ENCODE measurements at places on chromosomes 1 and 21.

GRCh38 chr1:208682664-208683013, 438.5 kb upstream of the PLXNA2 start:
- peak; percentile 86 for DNase-seq

DNA sequence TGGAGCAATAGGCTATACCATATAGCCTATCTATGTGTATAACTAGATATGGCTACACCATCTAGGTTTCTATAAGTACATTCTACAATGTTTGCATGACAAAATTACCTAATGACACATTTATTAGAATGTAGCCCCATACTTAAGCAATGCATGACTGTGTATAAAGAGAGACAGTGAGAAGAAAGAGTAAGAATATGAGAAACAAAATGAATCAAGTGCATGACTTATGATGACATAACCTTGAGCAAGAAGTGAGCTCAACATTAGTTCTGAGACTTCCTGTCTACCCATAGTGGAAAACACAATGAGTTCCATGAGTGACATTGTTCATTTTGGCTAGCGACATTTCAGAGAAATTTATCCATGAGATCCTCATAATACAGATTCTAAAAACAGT, 10.1 kb downstream of the SLC44A5 start:
- no peak for DNase-seq

DNA sequence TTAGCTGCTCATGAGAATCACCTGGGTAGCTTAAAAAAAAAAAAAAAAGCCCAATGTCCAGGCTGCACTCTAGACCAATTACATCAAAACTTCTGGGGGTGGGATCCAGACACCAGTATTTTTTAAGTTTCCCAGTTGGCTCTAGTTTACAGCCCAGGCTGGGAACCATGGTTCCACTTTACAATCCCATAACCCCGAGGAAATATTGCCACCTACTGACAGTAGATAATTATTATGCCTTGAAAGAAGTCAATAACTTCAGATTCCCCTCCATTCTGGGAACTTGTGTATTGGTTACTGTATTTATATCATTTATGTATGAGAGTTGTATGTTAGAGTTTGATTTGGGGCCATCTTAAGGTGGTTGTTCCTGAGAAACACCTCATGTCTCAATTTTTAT, 100.2 kb downstream of the SPATA46 start:
- DNase-seq: no peak

DNA sequence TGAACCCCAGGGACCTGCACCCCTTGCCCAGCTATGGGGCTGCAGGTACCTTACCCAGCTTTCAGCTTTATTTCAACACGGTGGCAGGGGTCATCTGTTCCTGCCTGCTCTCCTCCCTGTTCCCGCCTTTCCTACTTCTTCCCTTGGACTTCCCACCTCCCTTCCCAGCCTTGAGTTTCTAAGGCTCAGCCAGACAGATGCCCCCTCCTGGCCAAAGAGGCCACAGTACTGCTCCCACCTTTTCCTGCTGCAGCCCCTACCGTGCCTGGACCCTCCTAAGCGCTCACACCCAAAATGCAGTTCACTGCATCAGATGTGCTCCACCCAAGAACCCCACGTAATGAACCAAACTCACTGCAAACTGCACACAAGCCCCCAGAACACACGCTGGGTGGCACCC, 7.7 kb downstream of the NOC2L start:
- no peak for DNase-seq

GRCh38 chr1:11134251-11134897, 34.7 kb upstream of the EXOSC10 start:
- DNase-seq: peak; percentile 50

DNA sequence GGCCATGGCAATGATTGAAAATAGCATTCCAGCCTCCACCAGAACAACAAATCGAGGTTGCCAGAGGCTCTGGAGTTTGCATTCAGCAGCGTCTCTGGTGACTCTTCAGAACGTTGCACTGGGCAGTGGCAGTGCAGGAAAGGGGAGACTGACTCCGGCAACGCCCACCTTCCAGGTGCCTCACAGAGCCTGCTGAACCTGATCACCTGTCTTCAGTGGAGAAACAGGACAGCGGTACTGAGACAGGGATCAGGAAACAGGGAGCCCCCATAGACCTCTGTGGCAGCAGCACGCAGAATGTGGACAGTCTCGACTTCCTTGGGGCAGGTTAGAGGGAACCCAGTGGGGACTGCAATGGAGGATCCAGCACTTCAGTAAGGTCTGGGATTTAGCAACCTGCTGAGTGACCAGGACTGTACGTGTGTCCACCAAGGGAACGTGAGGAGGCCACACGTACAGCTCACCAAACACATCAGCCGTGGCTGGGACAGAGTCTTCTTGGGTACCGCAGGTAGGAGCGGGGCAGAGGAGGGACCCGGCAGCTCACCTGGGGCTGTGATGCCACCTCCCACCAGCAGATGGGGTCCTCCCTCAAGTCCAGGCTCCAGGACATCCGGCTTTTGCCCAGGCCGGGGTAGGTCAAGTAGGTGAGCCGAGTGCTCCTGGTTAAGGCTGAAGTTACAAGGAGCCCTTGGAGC, 128.6 kb downstream of the PRDM2 start:
- DNase-seq: no peak

- DNase-seq: no peak
Measured at GRCh38 chr1:91897016-91897415, 11.1 kb upstream of the TGFBR3 start.

DNA sequence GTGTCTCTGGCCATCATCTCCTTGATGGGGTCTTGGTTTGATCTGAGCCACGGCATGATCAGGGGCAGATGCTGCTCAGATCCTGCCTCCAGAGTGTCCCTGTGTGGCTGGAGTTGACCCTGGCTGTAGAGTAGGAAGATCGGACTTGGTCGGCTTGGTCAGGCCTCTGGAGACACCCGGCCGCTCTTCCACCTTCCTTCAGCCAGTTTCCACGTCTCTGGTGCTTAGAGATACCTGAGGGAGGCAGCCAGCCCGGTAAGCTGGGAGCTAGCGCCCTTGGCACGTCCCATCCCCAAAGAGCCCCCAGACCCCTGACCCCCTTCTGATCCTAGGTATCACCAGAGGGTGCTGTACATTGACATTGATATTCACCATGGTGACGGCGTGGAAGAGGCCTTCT, 8.8 kb downstream of the MARCKSL1 start:
- DNase-seq: no peak

DNA sequence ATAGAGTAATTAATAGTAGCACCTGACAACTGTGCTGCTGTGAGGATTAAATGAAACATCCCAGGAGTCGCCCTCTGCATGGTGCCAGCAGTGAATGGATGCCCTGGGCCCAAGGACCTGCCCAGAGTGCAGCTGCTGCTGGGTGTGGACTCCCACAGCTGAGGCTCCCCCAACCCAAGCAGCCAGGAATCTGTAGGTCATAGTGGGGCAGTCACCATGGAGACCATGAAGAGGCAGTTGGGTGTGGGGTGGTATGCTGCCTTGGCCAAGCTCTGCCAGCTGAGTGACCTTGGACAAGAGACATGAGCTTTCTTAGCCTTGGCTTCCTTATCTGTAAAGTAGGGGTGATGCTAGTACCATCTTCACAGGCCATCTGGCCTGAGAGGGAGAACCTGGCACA, 9.4 kb downstream of the OLIG2 start:
- no peak for DNase-seq

- no peak for DNase-seq
Measured at GRCh38 chr1:41806472-41807155, 112.1 kb downstream of the HIVEP3 start.

DNA sequence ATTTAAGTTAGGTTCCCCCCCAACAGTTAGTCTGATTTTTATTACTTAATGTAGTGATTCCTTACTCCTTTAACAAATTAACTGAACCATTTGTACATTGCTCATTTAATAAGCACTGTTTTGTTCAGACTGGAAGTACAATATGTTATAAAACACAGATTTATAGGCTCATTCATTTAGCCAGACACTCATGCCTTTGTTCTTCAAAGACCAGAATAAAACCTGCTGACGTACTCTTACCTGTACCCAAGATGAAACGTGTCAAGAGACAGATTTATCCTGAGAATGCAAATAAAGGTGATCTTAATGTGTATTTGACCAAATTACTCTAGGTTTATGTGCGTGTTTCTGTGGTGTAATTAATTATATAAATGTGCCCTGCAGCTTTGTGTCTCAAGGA, 92.8 kb downstream of the INTS7 start:
- no peak for DNase-seq

GRCh38 chr21:25759573-25759972, 24.8 kb downstream of the GABPA start:
- no peak for DNase-seq

DNA sequence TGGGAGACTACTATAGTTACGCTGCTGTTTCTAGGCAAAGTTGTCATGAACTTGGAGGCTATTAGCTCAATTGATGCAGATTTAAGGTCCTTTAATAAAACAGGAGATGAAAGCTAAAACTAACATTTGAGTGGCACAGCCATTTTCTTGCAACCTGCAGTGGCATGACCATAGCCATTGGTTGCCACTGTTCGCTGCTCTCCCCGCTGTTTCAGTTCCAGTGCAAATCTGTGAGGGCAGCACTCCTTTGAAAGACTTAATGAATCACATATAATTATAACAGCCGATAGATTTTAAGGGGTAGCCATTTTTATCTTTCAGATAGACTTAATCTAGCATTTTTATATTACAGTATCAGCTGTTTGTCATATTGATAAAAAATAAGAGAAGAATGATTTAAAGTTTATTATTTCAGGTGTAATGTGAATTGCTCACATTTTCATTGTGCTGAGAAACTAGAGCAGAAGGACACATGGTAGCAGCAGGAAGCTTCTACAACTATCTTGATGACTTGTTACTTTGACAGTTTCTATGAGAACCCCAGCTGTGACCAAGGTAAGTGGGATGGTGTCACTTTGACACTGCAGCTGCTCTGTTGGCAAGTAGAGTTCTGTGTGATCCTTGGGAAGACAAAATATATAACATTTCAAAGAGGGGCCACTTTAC, 203.7 kb downstream of the PLA2G4A start:
- no peak for DNase-seq

GRCh38 chr1:233253832-233254331, 41.6 kb downstream of the PCNX2 start:
- no peak for DNase-seq

GRCh38 chr21:45162809-45163208, 88.4 kb downstream of the ADARB1 start:
- no peak for DNase-seq

GRCh38 chr1:4393191-4393590, 261.2 kb upstream of the AJAP1 start:
- DNase-seq: no peak

Measured in DMS 273 treated with DMSO at 0.1 percent for 48 hours (cell line).